ENCODE measurements at places on chromosomes 16 and 17.

- no peak for DNase-seq
Measured at GRCh38 chr16:19644877-19645276, 73.2 kb downstream of the KNOP1 start.

GRCh38 chr17:14135906-14136590, 66.7 kb downstream of the COX10 start:
- DNase-seq: no peak

- no peak for DNase-seq
Measured at GRCh38 chr17:35116845-35117244, 2.8 kb downstream of the RAD51D start.

GRCh38 chr16:30876867-30877266, 17.0 kb downstream of the BCL7C start:
- no peak for DNase-seq

DNA sequence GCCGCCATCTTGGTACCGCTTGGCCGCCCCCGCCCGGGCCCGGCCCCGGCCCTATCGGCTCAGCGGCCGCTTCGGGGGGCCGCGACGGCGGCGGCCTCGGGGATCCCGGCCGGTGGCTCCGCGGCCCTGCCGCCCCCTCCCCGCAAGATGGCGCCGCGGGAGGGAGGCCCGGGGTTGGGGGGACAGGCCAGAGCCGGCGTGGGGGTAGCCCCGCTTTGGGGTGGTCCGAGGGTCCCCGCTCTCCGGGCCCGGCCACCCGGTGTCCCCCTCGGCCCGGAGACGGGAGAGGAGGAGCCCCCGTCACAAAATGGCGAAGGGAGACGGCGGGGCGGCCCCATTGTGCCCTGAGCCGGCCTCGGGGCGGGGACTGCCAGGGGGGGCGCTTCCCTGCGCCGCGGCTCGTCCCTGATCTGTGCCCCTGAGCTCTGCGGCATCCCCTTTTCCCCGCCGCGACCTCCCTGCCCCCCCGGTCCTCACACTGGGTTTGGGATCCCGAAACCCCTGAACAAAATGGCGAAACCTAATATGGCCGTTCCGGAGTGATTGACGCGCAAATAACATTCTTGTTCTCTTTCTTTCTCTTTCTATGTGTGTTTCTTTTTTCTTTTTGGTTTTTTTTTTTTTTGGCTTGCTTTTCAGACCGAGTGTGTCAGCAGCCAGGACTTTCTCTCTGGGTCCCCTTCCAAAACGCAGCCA, 986 bp downstream of the HAPSTR1 start:
- DNase-seq: peak; percentile 40

DNA sequence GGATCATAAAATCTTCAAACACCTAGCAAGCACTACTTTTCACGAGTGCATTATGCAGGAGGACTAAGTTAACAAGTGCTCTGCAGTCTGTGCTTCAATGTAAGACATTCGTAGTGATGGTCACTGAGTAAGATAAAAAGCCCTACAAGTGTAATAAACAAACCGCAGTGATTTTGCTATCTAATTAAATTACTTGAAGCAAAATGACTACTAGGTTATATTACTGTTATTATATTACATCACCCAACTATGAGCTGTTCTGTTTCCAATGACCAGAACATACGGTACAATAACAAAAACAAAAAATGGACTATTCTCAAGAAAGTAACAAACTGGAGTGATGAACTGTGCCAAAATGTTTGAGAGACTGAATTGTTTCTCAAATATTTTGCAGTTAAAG, 11.2 kb downstream of the KLHL10 start:
- no peak for DNase-seq

DNA sequence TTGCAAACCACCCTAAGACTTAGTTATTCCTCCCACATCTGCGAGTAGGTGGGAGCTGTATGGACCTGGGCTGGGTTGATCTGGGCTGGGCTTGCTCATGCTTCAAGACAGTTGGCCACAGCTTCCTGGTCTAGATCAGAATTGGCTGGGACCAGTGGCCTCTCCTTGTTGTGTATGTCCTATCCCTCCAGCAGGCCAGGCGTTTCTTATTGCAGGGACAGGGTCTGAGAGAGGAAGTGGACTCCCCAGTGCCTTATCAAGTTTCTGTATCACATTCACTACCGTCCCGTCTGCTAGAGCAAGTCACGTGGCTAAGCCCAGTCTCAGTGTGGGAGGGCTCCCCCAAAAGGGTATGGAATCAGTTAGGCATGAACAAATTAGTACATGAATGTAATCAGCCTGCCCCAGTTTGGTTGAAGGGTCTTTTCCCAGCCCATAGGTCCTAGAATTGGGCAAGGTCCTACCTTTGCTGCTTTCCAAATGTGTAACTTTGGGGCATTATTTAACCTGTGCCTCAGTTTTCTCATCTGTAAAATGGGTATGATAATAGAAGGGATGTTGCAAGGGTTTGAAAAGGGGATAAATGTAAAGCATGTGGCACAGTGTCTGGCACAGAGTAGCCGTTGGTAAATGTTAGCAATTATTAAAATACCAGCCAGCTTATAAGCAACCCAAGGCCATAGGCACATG, 36.0 kb downstream of the NKD1 start:
- DNase-seq: no peak

- DNase-seq: no peak
Measured at GRCh38 chr17:75635610-75636202, 2.5 kb downstream of the SMIM5 start.

- peak; percentile 39 for DNase-seq
Measured at GRCh38 chr17:81387100-81388090, 7.9 kb upstream of the BAHCC1 start.

GRCh38 chr17:7137171-7137943, 22.7 kb upstream of the ASGR2 start:
- peak; percentile 37 for DNase-seq

DNA sequence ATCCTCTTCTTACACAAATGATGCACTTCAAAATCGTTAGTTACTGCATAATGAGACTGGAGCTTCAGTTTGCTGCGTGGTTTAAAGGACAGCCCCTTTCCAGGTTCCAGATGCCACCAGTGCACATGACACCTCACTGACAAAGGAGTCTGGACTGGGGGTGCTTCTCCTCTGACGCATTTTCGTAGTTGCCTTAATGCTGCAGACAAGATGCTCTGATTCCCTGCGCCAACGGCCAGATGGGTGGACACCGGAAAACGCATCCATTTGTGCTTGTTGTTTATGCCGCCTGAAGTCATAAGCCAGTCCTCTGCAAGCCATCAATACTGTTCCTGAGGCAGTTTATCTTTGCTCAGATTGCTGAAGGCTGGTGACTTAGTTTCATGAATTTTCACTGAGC, 16.0 kb downstream of the FBXO31 start:
- DNase-seq: no peak

DNA sequence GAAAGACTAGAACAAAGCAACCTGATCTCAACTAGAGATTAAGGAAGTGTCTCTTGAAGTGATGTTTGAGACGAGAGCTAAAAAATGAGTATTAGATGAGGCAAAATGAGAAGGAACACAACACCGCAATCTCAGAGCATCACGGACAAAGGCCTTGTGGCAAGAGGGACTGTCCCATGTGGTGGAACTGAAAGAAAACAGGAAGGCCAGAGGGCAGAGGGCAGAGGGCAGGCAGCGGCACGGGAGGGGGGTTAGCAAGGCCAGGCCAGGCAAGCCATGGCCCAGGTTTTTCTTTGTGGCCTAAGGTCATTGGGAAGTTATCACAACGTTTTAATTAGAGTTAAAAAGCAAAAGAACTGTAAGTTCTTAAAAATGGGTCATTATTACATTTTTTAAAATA, 22.5 kb downstream of the RPA1 start:
- DNase-seq: no peak

DNA sequence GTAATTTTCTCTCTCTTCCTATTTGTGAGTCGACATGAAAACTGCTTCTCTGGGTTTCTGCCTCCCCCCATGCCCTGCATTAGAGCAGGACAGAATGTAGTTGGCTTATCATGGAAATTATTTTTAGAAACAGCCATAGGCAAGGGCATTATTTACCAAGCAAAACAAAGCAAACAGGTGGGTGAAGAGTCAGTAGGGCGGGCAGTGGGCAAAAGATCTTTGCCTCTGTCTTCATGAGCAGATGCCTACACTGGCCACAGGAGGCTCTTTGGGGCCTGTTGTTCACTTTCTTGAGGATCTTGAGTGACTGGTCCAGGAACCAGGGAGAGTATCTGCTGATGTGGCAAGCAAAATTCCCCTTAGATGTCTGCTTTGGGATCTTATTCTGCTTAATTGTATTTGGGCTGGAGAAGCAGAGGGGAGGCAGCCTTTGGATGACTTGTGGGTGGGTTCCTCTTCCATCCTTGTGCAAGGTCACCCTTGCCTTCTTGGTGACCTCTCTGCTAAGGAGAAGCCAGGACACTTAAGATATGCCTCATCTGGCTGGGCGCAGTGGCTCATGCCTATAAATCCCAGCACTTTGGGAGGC, 42.5 kb upstream of the CLEC19A start:
- DNase-seq: no peak

DNA sequence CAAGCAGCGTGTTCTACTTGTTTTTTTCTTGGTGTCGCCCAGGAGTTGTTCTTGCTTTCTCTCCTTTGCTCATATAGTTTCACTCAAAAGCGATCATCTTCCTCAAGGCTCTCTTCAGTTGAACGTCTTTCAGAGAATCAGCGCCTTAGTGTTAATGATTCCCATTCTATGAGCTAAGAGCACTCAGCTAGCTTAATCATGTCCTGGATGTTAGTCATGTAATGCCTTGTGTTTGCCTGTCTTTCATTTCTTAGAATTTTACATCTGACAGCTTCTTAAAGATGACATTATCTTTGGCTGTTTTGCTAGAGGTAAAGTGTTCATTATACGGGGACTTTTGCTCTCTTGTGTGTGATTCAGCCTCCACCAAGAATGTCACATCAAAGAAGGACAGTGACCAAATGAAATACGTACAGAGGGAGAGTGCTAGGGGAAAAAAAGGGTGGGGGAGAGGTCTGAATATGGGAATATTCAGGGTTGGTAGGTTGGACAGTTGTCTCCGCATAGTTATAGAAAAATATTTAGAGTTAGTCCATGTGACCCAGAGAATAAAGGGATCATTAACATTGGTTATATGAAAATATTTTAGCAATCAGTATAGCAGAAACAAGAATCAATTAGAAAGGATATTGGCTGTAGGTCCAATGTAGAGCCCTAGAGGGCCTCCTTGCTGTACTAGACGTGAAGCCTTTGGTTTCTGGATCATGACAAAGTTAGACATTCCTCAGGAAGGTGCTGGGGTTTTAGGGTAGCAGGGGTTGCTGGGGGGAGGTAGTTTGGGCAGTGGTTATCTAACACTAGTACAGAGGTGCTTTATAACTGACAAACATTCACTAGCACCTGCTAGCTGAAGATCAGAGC, 31.9 kb upstream of the ANKFN1 start:
- no peak for DNase-seq

DNA sequence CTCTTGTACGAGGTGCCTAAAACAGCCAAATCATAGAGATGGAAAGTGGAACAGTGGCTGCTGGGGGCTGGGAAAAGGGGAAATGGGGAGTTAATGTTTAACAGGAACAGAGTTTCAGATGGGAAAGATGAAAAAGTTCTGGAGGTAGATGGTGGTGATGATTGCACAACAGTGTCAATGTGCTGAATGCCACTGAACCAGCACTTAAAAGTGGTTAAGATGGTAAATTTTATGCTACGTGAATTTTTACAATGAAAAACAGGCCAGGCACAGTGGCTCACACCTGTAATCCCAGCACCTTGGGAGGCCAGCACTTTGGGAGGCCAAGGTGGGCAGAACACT, 130.4 kb downstream of the C16orf78 start:
- no peak for DNase-seq

DNA sequence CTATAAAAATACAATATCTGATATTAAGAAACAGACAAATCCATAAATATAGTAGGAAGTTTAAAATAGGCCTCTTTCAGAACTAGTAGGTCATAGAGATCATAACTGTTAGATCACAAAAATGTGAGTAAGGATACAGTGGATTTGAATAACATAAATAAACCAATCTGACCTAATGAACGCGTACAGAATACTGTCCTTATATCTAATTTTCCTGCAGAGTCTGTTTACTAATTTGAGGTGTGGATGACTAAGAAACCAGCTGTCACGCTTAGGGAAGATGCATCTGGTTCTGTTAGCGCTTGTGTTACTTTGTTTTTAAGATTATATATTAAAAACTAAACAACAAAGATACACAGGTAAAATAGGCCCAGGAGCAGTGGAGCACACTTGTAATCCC, 14.8 kb downstream of the CPD start:
- DNase-seq: no peak

GRCh38 chr17:81429821-81430551, 34.7 kb downstream of the BAHCC1 start:
- DNase-seq: no peak

GRCh38 chr16:20660325-20660724, 37.2 kb downstream of the ACSM1 start:
- no peak for DNase-seq

- DNase-seq: peak; percentile 29
Measured at GRCh38 chr16:56603589-56603988, 4.8 kb upstream of the MT2A start.

- DNase-seq: no peak
Measured at GRCh38 chr17:53470626-53471025, 352.1 kb upstream of the KIF2B start.

DNA sequence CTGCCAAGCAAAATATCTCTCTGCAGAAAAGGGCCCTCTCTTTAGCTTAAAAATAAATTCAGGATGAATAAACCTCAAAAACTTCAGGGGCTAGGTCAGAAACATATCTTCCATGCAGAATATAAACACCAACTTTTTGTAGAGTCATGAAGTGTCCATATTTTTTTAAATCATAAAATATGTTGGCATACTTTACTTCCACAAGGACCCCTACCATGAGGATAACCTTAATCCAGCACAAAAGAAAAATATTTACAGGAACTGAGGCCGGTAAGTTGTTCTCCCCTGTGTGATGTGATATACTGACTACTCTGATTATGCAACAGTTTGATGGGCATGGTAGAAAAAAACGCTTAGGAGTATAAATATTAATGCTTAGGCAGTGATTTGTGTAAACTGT, 264.8 kb upstream of the CDH11 start:
- DNase-seq: no peak
